NCI-H2029 (cell line): ENCODE measurements at places on chromosomes 7 and 10.
A peak's percentile ranks its signal among the peaks of the same experiment; 100 is the strongest.

DNA sequence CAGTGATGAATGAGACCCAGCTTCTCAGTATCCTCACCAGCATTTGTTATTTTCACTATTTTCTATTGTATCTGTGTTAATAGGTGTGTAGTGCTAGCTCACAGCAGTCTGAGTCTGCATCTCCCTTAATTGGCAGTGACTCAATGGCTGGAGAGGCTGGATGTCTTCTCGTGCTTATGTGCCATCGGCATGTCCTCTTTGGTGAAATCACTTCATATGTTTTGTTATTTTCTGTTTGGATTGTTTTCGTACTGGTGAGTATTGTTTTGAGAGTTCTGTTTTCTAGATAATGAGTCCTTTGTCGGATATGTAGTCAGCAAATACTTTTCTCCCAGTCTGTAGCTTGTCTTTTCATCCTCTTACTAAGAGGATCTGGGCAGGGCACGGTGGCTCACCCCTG is 66.1 kb downstream of the AMZ1 start:
- DNase-seq = no peak

- peak; percentile 37 for DNase-seq
These were observed 167.8 kb upstream of the EEPD1 start for GRCh38 chr7:35985126-35985754.

DNA sequence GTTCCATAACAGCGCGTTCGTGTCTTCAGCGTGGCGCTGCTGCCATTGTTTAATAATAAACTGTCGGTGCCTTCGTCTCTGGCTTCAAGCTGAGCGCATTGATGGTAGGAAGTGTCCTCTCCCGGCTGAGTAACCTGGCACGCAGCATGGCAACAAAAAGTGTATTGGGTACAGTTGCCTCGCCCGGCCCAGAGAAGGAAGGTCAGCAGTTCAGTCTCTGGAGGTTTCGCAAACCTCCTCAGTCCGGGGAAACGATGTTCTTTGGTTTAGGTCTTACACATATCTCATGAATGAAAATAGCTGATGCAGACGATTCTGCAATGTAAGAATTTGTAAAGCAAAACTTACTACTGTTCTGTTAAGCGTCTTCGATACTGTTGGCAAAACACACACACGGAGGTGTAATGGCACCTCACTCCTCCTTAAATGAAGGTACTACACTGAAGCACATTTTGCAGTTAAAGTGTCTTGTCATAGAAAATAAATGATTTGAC is 739 bp upstream of the CCDC186 start:
- no peak for DNase-seq

GRCh38 chr10:51832652-51833383 is 133.4 kb upstream of the CSTF2T start:
- no peak for DNase-seq

DNA sequence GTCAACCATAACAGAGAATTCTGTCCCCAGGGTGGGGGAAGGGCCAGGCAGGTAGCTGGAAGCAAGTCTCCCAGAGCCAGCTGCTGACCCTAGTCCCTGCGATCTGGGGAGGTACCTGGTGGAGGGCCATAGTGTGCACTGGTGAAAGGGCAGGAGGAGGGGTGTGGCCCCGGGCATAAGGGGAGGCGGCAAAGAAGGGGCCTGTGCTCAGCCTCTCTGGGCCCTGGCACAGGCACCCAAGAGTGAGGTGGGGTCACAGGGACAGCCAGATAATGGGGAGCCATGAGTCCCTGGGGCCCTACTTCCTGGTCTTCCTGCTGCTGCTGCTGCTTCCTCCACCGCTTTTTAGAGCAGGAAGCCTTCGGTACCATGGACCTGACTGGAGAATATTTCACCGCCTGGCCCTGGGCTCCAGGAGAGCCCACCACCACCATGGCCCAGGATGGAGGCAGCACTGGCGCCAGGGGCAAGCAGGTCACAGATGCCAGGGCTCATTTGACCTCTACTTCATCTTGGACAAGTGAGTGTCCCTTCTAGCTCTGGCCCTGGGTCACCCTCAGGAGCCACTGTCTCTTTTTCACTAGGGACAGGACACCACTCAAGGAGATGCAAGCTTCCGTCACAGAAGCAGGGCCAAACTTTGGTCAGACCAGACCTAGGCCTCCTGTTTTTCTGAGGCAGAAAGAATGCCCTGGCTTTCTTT is at the start of gene ANTXRL:
Gene ANTXRL (plus strand): TSS at position 7 of the 703 bp plus-strand sequence. CDS start 266 bp downstream, at position 273.
- no peak for DNase-seq

GRCh38 chr10:60575105-60575504 is 185.4 kb upstream of the ANK3 start:
- no peak for DNase-seq

GRCh38 chr7:114533131-114533530 is 118.5 kb downstream of the FOXP2 start:
- peak; percentile 16 for DNase-seq

DNA sequence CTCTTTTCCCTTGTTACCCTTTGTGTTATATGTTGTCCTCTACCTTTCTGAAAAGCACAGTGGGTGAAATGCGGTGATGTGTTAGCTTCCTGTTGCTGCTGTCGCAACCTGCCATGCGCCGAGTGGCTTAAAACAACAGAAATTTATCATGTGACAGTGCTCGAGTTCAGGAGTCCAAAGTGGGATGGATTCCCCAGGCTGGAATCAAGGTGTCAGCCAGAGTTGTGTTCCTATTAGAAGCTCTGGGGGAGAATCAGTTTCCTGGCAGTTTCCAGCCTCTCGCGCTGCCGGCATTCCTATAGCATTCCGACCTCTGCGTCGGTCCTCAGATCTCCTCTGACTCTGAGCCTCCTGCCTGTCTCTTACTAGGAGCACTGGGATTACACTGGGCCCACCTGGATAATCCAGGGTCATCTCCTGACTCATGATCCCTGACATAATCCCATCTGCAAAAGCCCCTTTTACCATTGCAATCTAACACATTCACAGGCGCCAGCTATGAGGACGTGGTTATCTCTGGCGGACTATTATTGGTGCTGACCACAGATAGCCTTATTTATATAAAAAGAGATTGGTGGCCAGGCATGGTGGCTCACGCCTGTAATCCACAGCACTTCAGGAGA is 207.5 kb downstream of the CUX1 start:
- no peak for DNase-seq

DNA sequence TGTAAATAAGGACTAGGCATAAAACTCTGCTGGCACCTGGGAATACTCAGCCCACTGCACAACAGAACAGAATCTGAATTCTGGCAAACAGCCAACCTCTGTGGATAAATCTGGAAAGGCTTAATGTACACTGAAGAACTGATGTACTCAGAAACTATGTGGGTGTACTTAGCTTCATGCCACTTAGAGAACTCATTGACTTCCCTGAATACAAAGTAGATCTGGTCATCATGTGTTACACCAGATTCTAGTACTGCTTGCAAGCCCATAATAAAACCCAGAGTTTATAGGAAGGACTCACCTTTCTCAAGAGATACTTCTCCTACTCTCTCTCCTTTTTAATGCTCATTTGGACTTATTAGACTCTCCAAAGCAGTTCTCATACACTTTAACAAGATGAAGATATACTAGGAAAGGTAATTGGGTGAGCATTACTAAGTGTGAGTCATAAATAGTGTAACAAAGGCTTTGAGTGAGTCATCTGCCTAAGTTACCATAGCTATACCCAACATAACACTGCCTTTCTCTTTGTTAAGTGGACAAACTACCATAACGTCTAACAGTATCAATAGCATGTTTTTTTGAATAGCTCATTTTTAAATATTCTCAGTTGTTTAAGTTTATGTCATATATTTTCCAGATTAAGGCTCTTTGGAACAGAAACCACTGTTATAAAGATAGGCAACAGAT is 309.1 kb downstream of the MDFIC start:
- DNase-seq = peak; percentile 6

GRCh38 chr7:52992001-52992400 is 43.4 kb upstream of the POM121L12 start:
- DNase-seq = no peak

- DNase-seq = no peak
These were observed 70.3 kb downstream of the ABI1 start for GRCh38 chr10:26790221-26790995.

- DNase-seq = no peak
These were observed 319.9 kb upstream of the AKR1E2 start for GRCh38 chr10:4506095-4506494.

GRCh38 chr7:142957723-142958122 is 4.4 kb downstream of the KEL start:
- DNase-seq = no peak

GRCh38 chr10:121313119-121313875 is 284.9 kb downstream of the FGFR2 start:
- no peak for DNase-seq

DNA sequence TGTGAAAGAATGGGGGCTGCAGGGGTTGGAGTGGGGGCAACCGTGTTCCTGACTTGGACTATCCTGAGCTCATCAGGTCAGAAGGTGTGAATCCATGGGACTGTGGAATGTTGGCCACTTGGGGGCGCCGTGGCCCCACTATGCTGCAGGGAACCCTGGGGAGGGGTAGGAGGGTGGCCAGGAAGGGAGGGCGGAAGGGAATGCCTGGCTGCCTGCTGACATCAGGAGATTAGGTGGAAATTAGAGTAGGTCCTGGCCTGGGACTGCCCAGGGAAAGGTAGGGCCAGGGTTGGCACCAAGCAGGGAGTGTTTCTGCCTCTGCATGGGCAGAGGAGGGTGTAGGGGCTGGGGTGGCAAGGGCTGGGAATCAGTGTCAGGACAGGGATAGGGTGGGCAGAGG is 65.8 kb upstream of the PRSS58 start:
- peak; percentile 28 for DNase-seq

- peak; percentile 76 for DNase-seq
These were observed at the start of gene PDK4 for GRCh38 chr7:95596198-95597063. Gene PDK4, minus strand, starts transcription at chr7:95596516. Its CDS starts 223 bp downstream, at chr7:95596293.

DNA sequence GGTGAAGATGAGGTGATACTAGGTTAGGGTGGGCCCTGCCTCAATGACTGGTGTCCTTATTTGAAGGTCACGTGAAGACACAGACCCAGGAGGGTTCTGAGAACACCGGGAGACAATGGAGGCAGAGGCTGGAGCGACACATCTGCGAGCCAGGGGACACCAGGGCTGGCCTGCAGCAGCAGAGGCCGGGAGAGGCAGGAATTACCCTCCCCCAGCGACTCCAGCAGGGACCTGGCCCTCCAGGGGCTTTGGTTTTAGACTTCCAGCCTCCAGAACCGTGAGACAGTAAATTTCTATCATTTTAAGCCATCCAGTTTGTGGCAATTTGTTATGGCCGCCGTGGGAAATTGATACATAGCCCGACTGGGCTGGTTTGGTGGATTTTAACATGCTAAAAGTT is 152.2 kb downstream of the DNAJB6 start:
- DNase-seq = no peak

DNA sequence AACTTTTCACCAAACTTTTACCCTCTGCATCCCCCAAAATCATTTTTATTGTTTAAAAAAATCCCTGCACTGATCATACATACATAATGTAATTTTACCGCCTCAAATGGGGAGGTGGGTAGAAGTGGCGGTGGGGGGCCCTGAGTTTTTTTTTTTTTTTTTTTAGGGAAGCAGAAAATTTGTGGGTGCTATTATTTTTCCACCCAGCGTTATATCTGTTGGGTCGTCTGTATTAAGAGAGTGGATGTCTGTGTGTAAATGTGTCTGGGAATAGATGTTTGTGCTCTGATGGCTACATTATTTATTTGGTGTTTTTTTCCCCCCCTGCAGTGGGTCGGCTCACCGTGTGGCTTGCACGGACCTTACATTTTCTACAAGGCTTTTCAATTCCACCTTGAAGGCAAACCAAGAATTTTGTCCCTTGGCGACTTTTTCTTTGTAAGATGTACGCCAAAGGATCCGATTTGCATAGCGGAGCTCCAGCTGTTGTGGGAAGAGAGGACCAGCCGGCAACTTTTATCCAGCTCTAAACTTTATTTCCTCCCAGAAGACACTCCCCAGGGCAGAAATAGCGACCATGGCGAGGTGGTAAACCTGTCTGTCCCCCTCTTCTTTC is 438 bp downstream of the ARID5B start:
- DNase-seq = no peak

- DNase-seq = no peak
These were observed 8.0 kb downstream of the RSU1 start for GRCh38 chr10:16809074-16809718.

- DNase-seq = no peak
These were observed 75.7 kb upstream of the CCDC71L start for GRCh38 chr7:106736508-106737201.

DNA sequence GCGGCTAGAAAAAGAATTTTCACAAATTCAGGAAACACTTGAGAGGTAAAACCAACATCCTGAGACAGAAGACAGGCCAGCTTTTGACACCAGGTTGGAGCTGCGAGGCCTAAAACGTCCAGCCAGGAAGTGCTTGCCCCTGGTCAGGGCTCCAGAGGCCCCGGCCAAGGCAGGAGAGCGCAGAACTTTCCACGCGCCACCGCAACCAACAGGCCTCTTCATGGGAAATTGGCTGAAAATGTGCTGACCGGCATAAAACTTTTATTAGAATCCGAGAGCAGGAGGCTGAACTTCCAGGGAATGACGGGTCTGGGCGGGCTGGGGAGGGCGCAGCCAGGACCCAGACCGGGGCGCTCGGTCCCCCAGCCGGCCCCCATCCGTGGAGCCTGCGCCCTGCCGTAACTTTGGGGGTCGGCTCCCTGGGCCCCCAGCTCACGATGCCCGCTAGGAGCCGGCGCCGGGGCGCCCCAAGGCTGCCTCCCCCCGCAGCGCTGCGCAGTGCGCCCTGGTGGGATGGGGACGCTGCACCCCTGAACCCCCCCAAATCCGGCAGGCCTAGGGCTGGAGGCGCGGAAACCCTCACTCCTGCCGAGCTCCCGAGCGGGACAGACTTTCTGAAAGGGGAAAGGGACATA is 414.0 kb upstream of the MKI67 start:
- DNase-seq = no peak

DNA sequence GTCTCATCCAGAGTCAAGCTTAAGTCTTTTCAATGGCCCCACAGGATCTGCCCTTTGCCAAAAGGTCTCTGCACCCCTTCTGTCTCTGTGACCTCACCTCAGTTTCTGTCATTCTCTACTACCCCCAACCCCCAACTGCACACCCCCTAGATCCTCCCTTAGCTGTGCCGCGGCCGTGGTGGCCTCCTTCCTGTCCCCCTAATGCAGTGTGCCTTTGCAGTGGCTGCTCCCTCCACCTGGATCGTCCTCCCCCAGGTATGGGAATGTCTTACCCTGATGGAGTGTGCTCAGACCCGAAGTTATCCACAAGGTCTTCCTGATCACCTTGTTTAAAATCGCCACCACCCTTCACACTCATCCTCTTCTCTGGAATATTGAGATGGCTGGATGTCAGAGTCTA is 9.6 kb downstream of the FGF8 start:
- DNase-seq = no peak
